ENCODE measurements at places on chromosomes 11 and 22.

- DNase-seq = no peak
Measured at GRCh38 chr11:57359896-57360690, 20.9 kb downstream of the PRG3 start.

DNA sequence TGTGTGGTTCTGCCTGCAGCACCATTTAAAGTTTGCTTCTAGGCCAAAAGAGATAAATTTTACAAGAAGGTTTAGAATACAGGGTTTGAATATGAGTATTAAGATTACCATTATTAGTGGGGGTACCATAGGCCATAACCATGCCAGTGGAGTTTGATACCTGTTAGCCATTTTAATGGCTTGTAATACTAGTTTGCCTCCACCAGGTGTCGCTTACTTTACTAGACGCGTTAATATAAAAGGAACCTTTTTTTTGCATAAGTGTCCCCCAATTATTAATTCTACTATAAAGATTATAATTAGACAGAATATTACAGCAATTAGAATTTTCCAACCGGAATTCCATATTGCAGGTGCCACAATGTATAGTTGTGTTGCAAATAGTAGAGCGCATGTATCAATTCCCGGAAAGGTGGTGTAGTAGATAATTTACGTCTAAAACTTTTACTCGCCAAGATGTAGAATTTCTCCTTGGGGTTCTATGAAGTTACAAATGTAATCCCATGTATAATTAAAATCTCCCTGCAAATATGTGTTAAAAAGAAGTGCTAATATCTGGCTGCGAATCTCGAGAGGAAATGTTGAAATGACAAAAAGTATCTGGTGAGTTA lies 16.1 kb downstream of the MS4A6E start:
- DNase-seq = no peak

DNA sequence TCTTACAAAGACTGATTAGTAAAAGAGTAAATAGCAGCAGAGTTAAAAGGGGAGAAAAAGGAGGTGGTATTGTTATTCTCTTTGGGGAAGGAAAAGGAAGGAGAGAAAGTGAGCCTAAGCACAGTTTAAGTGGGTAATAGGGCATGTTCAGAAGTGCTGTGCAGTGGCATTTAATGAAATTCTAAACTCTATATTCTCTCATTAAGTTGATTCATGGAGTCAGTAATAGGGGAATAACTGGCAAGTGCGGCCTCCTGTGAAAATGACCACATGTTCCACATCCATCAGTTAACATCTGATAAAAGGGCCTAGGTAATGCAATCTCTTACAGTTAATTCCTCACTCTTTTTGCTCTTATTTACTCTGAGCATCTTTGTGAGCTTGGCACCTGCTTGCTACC lies 516.7 kb downstream of the JRKL start:
- no peak for DNase-seq

- DNase-seq = no peak
Measured at GRCh38 chr11:85898456-85898855, 43.3 kb downstream of the CCDC83 start.

GRCh38 chr11:114956566-114956965 lies 278.2 kb downstream of the NXPE2 start:
- no peak for DNase-seq

GRCh38 chr22:49449811-49450446 lies 377.7 kb downstream of the BRD1 start:
- DNase-seq = no peak

- DNase-seq = peak; percentile 80
Measured at GRCh38 chr22:20456064-20456721, 18.6 kb upstream of the SCARF2 start.

- no peak for DNase-seq
Measured at GRCh38 chr11:112050721-112051120, 23.1 kb downstream of the PIH1D2 start.

DNA sequence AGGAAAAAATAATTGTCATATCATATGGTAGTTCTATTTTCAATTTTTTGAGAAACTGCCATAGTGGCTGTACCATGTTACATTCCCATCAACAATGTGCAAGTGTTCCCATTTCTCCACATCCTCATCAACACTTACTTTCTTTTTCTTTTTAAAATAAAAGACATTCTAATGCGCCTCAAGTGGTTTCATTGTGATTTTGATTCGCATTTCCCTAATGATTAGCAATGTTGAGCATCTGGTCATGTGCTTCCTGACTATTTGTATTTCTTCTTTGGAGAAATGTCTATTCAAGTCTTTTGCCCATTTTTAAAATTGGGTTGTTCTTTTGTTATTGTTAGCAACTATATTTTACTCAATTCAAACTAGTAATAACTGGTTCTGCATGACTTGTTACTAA lies 8.4 kb downstream of the MCHR1 start:
- DNase-seq = no peak

- no peak for DNase-seq
Measured at GRCh38 chr11:45730014-45730413, 64.6 kb upstream of the CHST1 start.

DNA sequence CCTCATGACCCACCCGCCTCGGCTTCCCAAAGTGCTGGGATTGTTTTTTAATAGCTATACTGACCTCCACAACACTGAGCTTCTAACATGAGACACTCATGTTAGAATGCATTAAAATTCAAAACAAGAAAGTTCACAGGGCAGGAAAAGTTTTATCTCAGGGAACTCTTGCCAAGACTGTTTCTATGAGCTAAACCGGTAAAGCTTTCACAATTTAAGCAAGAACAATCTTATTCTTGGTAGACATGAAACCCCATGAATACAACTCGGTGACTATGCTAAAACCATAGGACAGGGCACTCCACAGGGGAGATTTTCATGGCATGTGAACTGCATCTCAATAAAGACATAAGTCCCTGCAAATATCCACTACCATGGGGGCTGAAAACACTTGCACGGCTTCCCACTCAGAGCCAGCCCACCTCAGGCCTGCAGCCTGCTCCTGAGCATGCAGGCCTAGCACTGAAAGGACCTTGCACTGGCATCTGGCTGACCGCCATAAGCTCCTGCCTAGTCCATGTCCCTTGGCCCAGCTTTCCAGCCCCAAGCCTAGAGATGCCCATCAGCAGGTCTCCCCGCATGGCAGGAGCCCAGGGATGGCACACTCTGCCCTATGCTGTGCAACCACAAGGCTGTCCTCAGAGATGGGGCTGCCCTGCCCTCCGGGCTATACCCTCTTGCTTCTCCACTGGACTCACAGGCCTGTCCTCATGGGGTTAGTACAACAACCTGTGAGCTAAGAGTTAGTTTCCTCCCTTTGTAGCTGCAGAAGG lies 58.4 kb downstream of the DGCR2 start:
- no peak for DNase-seq

- DNase-seq = peak; percentile 15
Measured at GRCh38 chr11:2797741-2798361, 87.7 kb downstream of the CDKN1C start.

DNA sequence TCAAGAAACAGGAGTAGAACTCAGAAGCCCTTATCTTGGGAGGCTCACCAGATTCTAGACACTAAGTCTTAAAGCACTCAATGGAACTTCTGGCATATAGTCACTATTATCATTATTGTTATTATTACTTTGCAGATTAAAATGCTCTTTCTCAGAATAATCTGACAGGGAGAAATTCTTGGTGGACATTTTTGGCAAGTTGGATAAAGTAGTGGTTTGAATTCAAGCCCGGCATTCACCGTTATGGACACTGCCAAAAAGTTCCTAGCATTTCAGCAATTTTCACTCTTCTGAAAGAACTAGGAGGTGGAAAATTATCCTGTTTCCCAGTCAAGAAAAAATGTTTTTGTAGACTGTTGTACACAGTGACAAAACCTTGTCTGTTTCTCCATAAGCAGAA lies 179.6 kb upstream of the ISX start:
- no peak for DNase-seq

- no peak for DNase-seq
Measured at GRCh38 chr11:62925745-62926679, 4.8 kb upstream of the CHRM1 start.

DNA sequence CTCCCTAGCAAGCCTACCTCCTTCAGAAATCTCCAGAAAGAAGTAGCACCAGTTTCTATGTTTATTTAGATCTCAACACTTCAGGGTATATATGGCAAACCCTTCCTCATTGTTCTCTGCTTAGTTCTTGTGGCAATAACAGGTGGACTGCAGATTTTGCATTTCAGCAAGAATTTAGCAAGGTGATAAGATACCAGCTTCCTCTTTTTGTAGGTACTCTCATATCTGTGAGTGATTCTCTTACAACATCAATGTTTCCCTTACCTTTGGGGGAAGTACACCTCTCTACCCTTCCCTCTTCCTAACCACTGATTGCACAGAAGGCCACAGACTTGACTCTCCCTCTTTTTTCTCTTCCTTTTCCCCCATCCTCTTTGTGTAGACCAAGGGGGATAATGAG lies 230.9 kb upstream of the SESN3 start:
- DNase-seq = no peak

DNA sequence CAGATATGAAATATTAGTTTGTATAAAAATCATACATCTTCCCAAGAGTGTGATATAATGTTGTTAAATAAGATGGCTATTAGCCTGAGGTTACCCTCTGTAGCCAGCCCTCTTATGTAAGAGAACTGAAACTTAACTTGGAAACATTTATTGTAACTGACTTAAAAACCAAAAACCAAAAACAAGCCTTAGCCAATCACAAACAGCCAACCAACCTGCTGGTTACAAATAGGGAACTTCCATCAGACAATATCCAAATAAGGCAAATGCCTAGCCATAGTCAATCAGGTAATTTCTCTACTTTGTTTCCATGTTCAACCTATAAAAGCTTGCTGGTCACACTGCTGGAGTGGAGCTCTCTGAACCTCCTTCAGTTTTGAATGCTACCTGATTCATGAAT lies 14.1 kb downstream of the KBTBD3 start:
- DNase-seq = no peak
